Stimulated activated CD4-positive, alpha-beta T cell treated with anti-CD3 and anti-CD28 coated beads, Interleukin-2, amount 100 ng/mL, for 4 hours (primary cell): ENCODE measurements at places on chromosomes 16 and 17.

GRCh38 chr17:71180801-71181385 lies 939.9 kb upstream of the SOX9 start:
- DNase-seq: no peak

- DNase-seq: peak; percentile 28
Measured at GRCh38 chr16:8962393-8963009, 1.2 kb downstream of the USP7 start.

DNA sequence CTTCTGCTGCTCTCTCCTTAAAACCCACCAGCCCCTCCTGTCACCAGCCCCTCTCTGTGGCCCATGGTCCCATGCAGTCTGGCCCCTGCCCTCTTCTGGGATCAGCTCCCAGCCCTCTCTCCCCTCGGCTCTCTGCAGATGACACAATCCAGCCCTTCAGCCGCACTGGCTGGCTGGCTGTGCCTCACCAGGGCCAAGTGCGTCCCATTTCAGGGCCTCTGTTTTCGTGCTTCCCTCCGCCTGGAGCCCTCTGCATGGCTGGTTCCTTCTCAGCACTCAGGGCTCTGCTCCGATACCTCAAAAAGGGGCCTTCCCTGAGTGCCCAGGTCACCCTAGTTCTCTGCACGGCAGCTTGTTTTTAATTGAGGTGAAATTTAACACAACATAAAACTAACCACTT lies 124.3 kb downstream of the SOCS1 start:
- no peak for DNase-seq

GRCh38 chr17:40178660-40179059 lies 1.4 kb downstream of the RAPGEFL1 start:
- DNase-seq: no peak

GRCh38 chr16:70588565-70588964 lies 57.8 kb upstream of the IL34 start:
- no peak for DNase-seq

GRCh38 chr17:47676510-47677165 lies 17.3 kb upstream of the TBKBP1 start:
- DNase-seq: no peak

DNA sequence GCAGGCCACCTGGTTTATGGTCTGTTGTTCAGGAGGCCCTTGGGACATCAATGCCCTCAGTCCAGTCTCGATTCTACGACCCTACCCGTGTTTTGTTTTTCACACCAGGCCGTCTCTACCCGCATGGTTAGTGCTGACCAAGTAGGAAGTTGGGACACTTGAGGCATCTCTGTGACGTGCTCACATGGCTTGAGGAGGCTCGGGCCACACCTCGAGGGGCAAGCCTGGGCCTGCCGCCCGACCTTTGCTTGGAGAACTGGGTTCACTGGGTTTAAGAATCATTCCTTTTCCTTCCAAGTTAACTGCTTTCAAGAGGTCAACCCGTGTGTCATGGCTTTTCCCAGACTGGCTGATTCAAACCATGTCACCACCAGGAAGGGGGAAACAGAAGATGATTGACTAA lies 86.8 kb downstream of the CMIP start:
- no peak for DNase-seq

DNA sequence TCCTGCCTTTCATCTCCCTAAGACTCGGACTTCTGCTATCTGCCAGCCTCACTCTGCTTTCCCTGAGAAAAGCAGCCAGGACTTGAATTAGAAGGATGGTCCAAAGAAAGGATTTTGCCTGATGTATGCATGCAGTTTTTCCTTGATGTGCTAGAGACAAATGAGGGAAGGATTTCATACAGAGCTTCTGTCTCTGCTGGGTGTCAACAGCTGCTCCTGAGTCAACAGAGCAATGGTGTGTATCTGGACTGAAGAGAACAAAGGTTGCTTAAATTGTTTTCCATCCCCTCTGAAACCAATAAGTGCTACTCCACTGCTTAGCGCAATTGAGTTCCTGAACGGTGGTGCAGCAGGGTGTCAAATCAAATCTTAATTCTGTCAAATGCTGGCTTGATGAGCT lies 680.6 kb upstream of the C16orf82 start:
- DNase-seq: no peak

DNA sequence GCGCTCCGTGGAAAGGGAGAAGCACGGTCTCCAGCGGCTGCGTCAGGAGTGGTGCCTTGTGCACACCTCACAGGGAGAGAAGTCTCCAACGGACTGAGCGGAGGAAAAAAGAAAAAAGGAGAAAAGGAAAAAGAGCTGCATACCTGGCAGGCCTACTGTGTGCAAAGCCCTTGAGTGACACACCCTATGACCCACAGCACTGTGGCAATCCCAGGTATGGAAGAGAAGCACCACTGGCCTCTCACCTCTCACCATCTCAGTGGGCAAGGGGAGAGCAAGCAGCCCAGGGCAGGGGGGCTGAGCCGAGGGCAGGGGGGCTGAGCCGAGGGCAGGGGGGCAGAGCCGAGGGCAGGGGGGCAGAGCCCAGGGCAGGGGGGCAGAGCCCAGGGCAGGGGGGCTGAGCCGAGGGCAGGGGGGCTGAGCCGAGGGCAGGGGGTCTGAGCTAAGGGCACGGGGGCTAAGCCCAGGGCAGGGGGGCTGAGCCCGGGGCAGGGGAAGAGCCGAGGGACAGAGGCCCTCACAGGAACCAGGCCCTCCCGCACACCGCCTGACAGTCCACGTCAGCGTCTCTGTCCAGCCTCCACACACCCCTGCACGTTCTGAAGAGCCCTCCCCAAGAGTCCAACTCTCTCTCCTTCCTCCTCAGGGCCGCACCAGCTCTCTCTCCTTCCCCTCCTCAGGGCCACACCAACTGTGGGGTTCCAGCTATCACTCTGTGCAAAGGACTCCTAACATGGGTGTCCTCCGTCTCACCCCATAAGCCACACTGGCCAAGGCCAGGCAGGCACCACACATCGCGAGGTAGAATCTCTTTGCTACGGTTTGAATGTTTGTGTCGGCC lies 105.8 kb downstream of the ZNF778 start:
- no peak for DNase-seq

GRCh38 chr17:60851181-60851580 lies 173.5 kb downstream of the BCAS3 start:
- DNase-seq: no peak

- DNase-seq: no peak
Measured at GRCh38 chr17:36647636-36648035, 46.3 kb downstream of the MRM1 start.

GRCh38 chr16:6300523-6300922 lies 1032.1 kb upstream of the RBFOX1 start:
- no peak for DNase-seq

GRCh38 chr16:1532771-1533170 lies 695 bp upstream of the TMEM204 start:
- no peak for DNase-seq

DNA sequence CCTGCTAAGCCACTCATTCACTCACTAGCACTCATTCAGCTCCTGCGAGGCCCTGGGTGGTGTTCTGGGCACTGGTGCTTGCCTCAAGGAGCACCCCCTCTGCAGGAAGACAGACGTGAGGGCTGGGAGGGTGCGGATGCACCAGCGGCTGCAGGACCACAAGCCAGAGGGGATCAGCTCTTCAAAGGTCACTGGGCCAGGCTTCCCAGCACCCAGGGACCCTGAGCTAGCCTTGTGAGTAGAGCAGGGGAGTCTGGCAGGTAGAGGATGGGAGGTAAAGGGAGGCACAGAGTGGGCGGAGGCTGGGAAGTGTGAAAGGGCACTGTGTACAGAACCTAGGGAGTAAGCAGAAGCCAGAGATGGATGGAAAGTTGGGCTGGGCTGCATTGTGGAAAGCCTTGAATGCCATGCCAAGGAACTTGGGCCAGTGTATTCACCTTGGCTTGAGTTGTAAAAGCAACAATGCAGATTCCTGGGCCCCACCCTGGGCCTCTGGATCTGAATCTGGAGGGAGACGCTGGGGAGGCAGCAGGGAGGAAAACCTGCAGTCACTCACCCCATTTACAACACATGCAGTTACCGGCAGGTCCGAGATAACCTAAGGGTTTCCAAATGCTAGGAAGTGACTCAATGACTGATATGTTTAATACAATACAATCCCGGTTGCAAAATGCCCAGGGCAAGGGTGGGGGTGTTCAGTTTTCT lies 1.7 kb downstream of the IL4R start:
- no peak for DNase-seq

DNA sequence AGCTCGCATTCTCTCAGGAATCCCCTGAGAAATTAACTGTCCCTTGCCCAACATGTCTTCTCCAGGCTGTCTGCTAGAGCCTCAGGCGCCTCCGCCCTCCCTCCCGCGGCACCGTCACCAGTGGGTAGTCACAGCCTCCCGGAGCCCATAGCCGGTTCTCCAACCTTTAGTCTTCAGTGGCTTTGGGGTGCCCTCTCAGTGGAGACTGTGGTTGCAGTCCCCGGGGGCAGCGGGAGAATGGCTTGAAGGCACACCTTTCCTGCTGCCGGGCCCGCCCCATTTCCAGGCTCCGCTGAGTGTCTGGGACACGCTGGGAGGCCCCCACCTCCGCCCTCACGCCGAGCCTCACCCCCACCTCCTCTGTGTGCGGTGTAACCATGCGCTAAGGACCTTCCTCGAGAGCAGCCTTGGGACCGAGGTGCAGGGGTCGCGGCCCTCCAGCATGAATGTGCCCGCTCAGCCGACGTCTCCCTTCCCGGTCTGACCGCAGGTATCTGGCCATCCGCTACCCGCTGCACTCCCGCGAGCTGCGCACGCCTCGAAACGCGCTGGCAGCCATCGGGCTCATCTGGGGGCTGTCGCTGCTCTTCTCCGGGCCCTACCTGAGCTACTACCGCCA lies 1.7 kb downstream of the GALR2 start:
- no peak for DNase-seq

- no peak for DNase-seq
Measured at GRCh38 chr17:4097165-4097960, 45.5 kb downstream of the ZZEF1 start.

GRCh38 chr17:17987901-17988300 lies 15.2 kb downstream of the DRC3 start:
- DNase-seq: no peak

DNA sequence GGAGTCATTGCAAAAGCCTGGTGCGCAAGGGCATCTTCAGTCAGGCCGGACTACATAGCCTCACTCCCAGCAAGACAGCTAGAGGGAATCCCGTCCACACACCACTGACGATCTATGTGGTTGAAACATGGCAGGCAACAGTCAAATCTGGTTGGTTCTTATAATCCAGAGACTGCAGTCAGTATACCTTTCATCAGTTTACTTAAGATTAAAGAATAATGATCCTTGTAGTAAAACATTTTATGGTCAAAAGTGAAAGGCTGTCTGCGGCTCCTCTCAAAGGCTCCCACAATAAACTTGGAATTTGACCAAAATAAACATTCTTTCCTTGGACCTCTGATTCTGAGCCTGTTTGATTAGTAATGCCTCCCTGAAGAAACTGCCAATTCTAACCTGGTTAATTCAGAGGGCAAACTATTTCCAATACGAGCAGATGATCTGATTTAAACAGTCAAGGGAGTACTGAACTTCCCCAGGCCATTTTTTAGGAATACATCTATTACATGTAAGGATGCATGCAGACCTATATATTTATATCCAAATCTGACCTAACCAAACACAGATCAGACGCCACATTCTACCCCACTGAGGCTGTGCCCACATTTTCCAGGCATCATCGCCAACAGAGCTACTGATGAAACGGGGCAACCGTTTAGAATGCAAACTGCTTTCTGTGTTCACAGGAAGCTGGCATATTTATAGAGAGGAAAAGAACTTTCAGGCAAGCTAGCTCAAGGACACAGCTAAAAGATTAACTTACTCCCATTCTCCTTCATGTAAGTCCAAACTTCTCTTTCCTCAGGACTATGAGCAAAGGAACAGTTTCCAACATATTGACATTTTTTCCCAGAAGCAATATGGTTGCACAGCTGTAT lies 15.3 kb upstream of the TXNDC11 start:
- DNase-seq: no peak

- no peak for DNase-seq
Measured at GRCh38 chr17:689556-690275, 24.9 kb downstream of the VPS53 start.

DNA sequence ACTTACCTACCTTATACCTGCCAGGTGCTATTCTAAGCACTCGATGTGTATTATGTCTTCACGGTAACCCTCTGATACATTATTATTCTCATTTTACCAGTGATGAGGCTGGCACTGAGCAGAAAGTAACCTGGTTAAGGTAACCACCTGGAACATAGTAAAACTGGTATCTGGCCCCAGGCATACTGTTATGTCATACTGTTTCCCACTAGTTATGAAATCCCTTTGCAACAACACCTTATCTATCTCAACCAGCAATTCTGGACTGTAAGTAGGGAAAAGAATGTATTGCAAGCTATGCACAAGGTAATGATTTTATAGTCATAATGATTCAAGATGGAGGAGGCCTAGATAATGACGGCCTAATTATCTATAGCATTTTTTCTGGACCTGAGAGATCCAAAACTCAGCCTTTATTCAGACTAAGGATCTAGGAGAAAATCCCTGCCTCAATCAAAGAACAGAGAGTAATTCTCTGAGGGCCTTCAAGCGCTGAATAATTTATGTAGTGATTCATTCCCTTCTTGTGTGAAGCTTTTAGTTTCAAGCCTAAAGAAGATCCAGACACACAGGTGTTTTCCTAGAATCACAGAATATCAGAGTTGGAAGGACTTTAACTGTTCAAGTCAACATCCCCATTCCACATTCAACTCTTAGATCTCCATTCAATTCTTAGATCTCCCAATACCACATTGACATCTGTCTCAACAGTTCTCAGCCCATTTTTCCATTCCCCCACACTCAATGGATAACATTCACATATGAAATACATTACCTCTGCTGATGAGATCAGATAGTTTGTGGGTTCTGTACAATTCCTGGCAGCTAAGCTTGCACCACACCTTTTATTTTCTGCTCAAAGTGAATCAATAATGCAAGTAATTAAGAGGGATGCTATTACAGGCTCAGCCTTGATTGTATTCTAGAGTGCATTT lies 14.9 kb upstream of the MMD start:
- DNase-seq: no peak

DNA sequence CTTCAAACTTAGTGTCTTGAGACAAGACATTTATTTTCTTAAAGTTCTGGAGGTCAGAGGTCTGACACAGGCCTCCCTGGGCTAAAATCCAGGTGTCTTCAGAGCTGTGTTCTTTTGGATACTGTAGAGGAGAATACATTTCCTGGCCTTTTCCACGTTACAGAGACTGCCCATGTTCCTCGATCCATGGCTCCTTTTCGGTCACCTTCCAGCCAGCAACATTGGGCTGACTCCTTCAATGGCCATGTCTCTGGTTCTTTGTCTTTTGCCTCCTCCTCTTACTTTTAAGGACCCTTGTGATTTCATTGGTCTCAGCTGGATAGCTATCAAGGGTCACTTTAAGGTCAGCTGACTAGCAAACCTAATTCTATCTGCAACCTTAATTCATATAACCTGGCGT lies 212.4 kb downstream of the WWOX start:
- no peak for DNase-seq

DNA sequence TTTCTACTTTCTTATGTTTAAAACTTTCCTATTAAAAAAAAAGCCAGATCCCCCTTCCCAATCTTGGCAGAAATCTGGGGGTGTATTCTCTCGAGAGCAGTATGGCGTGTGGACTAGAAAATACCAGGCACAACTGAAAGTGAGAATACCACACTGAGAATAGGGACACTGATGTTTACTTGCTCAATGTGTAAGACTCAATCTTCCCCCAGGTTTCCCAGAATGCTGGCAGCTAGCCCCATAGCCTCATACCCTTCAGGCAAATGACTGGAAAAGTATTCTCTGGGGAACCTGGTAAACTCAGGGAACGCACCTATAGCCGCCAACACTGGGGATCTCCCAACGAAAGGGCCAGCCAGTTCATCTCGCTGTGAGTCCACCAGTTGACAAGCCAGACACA lies 15.3 kb downstream of the ZZEF1 start:
- DNase-seq: no peak

GRCh38 chr17:6526362-6527152 lies 29.8 kb downstream of the PITPNM3 start:
- DNase-seq: no peak
